Esophagus squamous epithelium (tissue), 5 donors: ENCODE measurements at places on chromosomes 16 and 17.

- no peak for DNase-seq
Observed at GRCh38 chr17:46868689-46869187, 17.4 kb downstream of the WNT9B start.

GRCh38 chr17:34511265-34511664 lies 68.1 kb upstream of the TMEM132E start:
- DNase-seq = no peak

GRCh38 chr17:65028545-65028843 lies 28.0 kb downstream of the GNA13 start:
- DNase-seq = no peak

DNA sequence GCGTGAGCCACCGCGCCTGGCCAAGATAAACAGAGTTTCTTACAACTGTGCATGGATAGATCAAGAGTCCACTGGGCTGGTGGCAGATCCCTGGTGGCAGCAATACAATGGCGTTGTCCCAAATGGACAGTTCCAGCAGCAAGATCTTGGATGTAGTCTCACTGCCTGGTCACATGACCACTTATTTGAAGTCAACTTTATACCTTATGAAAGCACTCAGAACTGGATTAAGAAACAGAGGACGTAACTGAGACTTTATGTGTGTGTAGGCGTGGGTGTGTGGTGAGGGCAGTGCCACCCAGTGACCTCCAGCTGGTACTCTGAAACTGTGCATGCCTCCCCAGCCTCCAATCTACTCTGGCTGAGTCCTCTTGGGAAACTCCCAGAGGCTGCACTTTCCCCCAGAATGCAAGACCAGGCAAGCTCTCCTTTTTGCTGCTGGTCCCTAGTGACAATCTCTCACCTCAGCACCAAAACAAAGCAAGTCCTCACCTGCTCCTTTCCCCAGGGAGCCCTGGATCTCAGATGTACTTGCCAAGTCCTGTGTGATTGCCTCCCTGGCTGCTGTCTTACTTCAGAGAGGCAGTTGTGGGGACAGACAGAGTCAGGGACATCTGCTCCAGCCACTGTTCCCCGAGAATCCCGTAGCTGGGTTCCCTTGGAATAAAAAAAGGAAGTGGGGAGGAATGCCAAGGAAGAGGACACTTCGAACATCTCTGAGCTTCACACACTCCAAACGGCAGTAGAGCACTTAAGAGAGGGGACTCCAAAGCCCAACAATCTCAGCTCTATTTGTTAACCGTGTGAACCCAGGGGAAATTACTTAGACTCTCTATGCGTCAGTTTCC lies 11.7 kb upstream of the ST6GALNAC2 start:
- DNase-seq = no peak

DNA sequence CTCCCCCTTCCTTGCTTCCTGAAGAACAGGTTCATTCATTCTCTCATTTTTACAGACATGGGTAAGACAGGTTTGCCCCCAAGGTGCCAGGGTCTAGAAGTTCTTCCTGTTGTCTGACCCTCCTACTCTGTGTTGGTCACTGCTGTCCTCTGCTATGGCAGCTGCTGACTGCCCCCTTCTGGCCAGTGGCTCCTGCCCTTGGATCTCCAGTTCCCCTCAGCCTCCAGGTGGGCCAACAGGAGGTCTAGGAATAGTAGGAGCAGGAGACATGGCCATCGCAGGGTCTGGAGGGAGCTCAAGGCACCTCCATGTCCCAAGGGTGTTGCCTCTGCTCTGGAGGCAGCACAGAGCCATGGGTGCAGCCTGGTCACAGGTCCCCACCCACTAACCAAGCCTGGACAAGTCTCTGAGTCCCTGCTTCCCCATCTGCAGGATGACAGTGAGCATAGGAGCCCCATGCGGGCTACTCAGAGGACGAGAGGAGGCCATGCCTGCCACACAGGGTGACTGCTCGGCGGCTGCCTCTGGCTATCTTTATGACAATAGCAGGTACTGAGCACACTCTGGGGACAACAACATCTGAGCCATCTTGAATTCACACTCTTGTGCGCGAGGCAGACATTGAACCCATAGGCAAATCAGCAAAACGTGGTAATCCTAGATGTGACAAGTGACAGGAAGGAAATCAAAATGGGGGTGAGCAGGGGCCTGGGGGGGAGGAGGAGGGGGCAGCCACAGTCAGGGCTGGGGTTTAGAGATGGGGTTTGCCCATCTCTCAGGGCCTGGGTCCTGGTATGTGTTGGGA lies 27.0 kb upstream of the NXPH3 start:
- no peak for DNase-seq

DNA sequence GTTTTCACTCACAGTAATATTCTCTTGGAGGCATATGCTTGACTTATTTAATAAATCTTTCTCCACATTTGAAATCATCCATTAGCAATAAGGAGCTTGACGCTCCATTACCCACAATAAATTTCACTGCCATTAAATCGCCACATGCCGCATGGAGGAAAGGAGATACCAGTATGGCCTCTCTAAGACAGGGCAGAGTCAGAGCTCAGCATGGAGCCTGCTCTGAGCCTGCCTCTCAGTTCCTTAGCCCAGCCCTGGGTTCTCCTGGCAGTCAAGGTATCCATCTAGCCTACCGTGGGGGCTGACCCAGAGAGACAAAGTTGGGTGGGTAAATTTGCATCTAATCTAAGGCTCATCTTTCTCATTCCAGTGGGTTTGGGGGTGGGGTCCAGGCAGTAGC lies 80.3 kb upstream of the CES5A start:
- DNase-seq = no peak

- no peak for DNase-seq
Observed at GRCh38 chr17:57142925-57143324, 57.9 kb downstream of the AKAP1 start.
